Fibroblast of skin of right biceps (primary cell): ENCODE measurements at places on chromosomes 7 and 10.
A peak's percentile ranks its signal among the peaks of the same experiment; 100 is the strongest.

GRCh38 chr7:114175125-114175524, 239.5 kb upstream of the FOXP2 start:
- peak; percentile 56 for DNase-seq

DNA sequence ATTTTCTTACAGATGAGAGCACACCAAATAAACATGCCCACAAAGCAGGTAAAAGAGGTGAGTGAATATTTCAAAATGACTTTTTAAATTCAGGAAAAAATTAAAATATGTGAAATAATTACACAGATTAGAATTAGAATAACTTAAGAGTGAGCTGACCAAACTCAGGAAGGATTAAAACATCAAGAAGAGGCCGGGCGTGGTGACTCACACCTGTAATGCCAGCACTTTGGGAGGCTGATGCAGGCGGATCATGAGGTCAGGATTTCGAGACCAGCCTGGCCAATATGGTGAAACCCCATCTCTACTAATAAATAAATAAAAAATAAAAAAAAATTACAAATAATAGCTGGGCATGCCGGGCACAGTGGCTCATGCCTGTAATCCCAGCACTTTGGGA, 140.1 kb downstream of the REEP3 start:
- DNase-seq: no peak

- peak; percentile 66 for DNase-seq
These were observed 34.5 kb downstream of the FAM25A start for GRCh38 chr10:87054373-87055295.

- no peak for DNase-seq
These were observed 197.7 kb downstream of the SUGCT start for GRCh38 chr7:40332516-40332915.

GRCh38 chr7:124761164-124761715, 4.4 kb downstream of the GPR37 start:
- no peak for DNase-seq

DNA sequence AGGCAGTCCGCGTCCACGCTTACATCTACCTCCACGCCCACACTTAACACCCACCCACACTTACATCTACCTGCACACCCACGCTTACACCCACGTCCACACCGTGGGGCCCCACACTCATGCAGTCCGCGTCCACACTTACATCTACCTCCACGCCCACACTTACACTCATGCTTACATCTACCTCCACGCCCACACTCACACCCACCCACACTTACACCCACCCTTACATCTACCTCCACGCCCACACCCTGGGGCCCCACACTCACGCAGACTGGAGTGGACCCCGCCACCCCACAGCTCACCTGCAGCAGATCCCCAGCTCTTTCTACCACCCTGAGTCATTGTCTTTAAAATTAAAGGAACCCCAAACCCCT, 32.4 kb upstream of the PWWP2B start:
- DNase-seq: no peak

GRCh38 chr7:33921216-33921938, 16.0 kb downstream of the BMPER start:
- no peak for DNase-seq

GRCh38 chr7:140295224-140295738, 103.0 kb downstream of the SLC37A3 start:
- DNase-seq: no peak

GRCh38 chr7:11021468-11021867, 47.8 kb downstream of the PHF14 start:
- DNase-seq: no peak

DNA sequence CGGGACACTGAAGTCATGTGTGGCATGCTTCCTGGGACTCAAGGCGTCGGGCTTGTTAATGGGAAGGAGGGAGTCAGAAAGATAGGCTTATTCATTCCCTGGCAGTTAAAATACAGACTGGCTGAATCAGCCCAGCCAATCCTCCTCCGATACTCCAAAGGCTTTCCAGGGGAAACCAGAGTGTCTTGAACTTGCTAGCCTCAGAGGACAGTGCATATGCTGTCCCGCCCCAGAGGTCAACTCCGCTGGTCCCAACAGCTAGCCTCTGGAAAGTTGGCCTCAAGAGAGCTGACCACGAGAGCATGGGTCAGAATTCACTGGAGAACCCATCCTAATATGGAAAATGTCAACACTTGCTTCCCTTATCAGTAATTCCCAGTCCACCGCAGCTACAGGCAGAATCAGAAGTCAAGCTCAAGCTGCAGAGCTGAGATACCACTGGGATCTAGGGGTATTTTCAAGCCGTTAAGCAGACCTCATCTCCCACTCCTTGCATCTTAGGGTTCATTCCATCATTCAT, 43.0 kb downstream of the ELMO1 start:
- no peak for DNase-seq

DNA sequence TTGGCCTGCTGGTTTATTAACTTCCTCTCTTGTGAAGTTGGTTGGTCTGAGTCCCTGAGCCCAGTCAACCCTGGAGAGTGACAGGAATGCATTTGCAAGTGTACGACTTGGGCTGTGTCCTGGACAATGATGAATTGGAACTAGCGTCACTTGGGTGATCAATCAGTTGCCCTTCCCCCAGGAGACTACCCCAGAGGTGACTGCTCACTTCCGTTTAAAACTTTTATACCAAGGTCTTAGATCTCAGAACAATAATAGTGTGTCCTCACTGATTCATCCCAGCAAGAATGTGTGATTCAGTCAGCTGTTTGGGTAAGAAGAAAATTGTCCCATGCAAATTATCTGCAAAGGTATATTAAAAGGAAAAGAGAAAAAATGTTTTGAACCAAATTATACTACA, 102.9 kb upstream of the ARMC3 start:
- peak; percentile 83 for DNase-seq

GRCh38 chr10:129765664-129766550, 198.2 kb downstream of the EBF3 start:
- no peak for DNase-seq

DNA sequence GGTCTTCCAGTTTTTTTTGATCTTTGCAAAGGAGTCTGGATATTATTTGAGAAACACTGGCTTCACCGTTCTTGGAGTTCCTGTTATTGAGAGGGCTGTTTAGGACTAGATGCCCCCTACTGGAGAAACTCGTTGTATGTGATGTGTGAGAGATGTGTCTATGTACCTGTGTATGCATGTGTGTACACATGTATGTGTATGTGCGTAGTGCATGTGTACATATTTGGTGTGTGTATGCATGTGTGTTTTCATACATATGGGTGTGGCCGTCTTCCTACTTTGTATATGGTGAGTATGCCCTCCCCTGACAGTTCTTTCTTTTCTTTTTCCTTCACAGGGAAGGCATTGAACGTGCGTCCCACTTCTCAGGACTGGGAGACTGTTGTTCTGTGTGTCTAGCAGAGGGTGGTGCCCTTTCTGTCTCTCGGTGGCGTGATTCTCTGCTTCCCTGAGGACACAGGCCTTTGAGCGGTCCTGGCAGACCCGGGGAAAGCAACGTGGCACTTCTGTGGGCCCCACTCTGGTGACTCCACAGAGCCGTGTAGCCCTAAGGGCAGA, 3.0 kb upstream of the CALHM3 start:
- peak; percentile 55 for DNase-seq

DNA sequence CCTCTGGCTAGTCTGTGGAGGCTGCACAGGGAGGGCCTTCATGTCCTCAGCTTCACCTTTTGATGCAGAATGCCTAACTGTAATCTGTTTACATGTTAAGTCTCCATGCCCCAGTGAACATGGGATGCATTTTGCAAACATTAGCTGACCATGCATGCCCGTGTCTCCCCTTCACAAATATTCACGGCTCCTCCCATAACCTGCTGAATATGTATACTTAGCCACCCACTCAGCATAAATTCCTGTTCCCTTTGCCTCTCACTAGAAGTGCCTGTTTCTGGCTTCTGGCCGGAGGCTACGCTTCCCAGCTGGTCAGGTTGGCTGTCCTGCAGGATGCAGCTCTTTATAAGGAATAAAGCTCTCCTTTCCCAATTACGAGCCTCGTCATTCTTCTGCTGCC, 552.7 kb downstream of the DNAJB6 start:
- DNase-seq: no peak

DNA sequence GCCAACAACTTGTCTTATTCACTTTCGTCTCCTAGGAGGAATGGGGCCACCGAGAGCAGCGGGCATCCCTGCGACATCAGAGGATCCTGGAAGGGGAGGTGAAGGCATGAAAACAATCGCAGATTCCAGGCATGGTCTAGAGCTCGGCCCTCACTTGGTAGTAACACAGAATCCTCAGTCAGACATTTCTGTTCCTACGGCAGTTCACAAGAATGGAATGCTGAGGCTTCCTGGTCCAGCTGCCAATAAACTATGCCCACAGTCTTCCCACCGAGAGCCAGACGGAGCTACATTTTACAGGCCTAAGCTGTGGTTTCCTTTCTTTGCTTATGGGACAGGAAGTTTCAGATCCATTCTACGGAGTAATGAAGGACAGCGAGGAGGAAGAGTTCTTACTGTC, 75.8 kb downstream of the OR13A1 start:
- peak; percentile 9 for DNase-seq

DNA sequence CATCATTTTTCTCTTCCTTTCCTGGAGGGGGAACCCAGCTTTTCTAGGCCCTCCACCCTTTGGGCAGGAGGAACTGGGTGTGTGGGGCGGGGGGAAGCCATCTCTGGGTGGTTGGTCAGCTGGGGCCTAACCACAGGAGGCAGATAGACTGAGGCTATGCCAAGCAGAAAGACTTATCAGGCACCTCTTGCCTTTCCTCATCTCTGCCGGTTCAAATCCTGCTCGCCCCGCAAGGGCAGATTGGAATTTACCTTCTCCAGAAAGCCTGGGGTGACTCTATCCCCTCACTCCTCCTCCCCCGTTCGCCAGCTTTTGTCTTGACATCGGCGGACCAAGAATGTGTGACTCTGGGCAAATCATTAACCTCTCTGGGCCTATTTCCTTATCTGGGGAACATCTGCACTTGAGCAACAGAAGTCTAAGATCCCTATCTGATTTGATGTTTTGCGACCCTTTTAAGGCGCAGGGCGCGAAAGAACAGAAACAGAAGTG, 584 bp upstream of the GARS1 start:
- DNase-seq: no peak

GRCh38 chr10:29181936-29182335, 106.9 kb upstream of the LYZL1 start:
- peak; percentile 26 for DNase-seq

GRCh38 chr10:661597-662222, 27.8 kb downstream of the DIP2C start:
- no peak for DNase-seq

DNA sequence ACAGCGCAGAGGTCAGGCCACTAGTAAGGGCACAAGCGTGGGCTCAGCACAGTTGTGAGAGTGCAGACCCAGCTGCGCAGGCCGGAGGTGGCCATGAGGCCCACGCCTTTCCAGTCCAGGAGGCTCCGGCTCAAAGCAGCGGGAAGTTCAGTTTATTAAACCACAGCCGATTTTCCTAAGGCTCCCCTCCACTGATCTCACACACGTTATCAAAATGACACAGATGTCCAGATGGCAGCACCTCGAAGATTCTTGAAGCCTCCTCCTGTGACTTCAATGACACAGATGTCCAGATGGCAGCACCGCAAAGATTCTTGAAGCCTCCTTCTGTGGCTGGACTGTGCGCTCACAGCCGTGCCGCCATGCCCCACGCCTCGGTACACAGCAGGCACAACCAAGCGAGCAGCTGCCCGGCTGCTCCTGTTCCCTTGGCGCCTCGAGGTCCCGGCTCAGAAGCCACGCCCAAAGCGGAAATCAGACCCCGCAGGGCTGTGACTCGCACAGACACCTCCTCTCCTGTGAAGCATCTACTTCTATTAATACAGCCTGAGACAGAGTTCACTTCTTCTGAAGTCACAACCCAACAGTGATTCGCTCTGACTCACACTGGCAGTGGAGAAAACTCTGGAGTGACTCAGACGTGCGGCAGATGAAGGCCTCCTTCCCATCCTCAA, 122.7 kb downstream of the MAD1L1 start:
- DNase-seq: peak; percentile 97

- DNase-seq: peak; percentile 62
These were observed at the start of gene EFCAB10 for GRCh38 chr7:105581066-105581811. Gene EFCAB10 (minus strand): TSS chr7:105581493. CDS start chr7:105581463, 30 bp downstream.

GRCh38 chr7:88005191-88005590, 71.1 kb downstream of the ADAM22 start:
- DNase-seq: no peak

DNA sequence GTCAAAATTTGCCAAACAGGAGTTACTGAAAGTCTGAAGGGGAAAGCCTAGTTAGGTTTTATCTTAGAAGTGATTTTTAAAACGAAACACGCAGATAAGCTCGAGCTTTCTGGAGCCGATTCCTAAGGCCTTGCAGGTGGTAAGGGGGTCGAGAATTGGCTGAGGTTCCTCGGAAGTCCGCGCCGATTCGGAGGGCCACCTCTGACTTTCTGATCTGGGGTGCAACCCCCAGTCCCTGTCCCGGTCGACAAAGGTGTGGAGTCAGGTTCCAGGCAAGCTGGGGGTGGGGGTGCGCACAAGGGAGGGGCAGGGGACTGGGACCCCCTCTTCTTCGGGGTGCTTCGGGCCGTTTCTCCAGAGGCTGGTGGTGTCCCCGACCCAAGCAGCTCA, 701 bp upstream of the CUL1 start:
- no peak for DNase-seq

- no peak for DNase-seq
These were observed 40.0 kb downstream of the PARD3 start for GRCh38 chr10:34775044-34775637.

DNA sequence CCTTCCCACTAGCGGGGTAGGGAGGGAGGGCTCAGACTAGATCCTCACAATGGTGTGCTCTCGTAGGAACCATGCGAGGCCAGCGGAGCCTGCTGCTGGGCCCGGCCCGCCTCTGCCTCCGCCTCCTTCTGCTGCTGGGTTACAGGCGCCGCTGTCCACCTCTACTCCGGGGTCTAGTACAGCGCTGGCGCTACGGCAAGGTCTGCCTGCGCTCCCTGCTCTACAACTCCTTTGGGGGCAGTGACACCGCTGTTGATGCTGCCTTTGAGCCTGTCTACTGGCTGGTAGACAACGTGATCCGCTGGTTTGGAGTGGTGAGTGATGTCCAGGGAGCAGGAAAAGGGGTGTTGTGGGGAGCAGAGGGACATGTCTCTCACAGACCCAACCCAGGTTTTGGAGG, 5.6 kb downstream of the ZDHHC16 start:
- DNase-seq: no peak

- DNase-seq: peak; percentile 93
These were observed 57.3 kb upstream of the ZEB1 start for GRCh38 chr10:31261511-31262311.

DNA sequence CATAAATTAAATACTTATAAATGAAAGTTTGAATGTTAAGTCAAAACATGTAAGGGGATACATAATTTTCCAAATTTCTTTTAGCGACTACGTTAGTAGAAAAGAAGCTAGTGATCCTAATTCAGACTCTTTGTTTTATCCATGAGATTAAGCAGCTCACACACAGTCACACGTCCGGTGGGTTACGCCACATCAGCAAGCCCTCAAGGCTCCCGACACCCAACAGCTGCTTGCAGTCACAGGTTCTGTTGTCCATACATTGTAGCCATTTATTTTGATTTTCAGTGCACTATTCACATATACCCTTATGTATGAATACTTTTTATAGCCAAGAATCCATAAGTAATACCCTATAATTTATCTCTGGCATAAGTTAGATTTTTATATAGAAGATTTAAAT, 39.5 kb downstream of the XRCC2 start:
- no peak for DNase-seq
